ENCODE measurements at places on chromosomes 4 and X. TPM values are rescaled to one million over a fixed set of nuclear protein-coding genes. Genes with fewer than 3 reads are reported as not detected.
A peak's percentile ranks its signal among the peaks of the same experiment; 100 is the strongest.

The IL1RAPL1 gene
- 0.87 TPM for total RNA-seq

- peaks cover 24% of the 10 kb centered on the region for H3K27me3 ChIP-seq
- no peak overlapping the region for H3K27ac ChIP-seq
- no peaks in the 10 kb centered on the region for H3K36me3 ChIP-seq
- peak overlapping the region; percentile 27 for H3K4me3 ChIP-seq
- peak; percentile 66 for DNase-seq
Measured at GRCh38 chr4:4852591-4853362, 6.7 kb upstream of the MSX1 start.

The OPN1MW gene
- total RNA-seq = not detected

- H3K27ac ChIP-seq = no peak overlapping the region
- no peaks in the 10 kb centered on the region for H3K4me1 ChIP-seq
- no peak for DNase-seq
- H3K4me3 ChIP-seq = no peak overlapping the region
- no peaks in the 10 kb centered on the region for H3K27me3 ChIP-seq
Measured at GRCh38 chrX:13808293-13808692, 8.6 kb downstream of the GPM6B start.

DNA sequence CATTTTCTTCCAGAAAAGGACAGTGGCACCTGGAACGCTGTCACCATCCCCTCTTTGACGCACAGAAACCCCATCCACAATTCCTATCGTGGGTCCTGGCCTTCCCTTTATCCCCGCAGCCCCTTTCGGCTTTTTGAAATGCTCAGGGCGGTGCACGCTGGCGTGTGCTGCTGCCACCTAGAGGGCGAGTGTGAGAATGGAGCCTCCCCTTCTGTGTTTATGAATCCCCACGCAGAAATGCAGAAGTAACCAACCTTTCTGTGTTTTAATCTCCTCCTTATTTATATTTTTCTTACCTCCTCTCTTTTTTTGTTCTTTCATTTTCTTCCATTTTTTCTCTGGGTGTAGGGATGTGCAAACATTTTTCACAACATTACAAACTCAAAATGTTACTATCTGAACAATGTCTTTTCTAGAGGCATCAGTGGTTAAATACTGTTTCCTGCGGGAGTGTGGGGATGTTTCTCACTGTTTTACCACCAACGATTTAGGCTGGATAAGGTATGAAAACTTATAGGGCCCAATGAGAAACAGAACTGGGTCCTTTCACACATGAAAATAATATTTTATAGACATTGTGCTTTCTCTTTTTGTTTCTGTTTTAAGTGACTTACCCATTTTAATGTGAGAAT, 50.0 kb downstream of the TMA16 start:
- no peaks in the 10 kb centered on the region for H3K36me3 ChIP-seq
- H3K27me3 ChIP-seq = no peaks in the 10 kb centered on the region
- peaks cover 14% of the 10 kb centered on the region for H3K4me1 ChIP-seq
- H3K27ac ChIP-seq = no peak overlapping the region

DNA sequence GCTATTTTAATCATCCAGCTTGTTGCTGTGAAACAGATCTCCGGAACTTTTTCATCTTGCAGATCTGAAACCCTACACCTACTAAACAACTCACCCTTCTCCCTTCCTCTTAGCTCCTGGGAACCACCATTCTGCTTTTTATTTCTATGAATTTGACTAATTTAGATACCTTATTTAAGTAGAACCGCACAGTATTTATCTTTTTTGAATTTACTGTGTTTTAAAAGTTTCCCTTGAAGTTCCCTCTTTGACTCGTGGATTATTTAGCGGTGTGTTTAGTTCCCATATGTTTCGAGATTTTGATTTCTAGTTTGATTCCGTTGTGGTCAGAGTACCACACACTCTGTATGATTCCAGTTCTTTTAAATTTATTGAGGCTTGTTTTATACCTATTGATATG, 44.6 kb downstream of the EIF2S3 start:
- DNase-seq = no peak
- no peaks in the 10 kb centered on the region for H3K27me3 ChIP-seq
- H3K36me3 ChIP-seq = no peaks in the 10 kb centered on the region
- H3K4me3 ChIP-seq = no peak overlapping the region
- no peak overlapping the region for H3K27ac ChIP-seq

GRCh38 chr4:107423677-107424405, 296.2 kb downstream of the PAPSS1 start:
- no peaks in the 10 kb centered on the region for H3K27me3 ChIP-seq
- H3K4me1 ChIP-seq = no peaks in the 10 kb centered on the region
- H3K36me3 ChIP-seq = no peaks in the 10 kb centered on the region
- no peak overlapping the region for H3K27ac ChIP-seq
- no peak for DNase-seq

DNA sequence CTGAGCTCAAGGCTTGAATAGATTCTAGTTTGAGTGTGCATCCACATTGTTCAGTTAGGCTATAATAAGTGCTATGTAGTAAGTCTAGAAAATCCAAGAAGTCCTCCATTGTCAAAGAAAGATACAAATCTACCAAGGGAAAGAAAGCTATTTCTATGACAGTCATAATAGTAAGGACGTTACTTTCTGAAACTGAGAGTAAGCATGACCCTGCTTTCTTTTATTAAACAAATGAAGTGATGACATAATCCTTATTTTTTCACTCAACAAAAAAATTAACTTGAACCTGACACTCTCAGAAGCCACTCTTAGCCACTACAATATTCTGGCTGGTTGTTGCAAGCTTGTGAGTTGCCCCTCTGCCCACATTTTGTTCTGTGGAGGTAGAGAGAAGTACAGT, 33.8 kb upstream of the AMELX start:
- no peaks in the 10 kb centered on the region for H3K36me3 ChIP-seq
- H3K27ac ChIP-seq = no peak overlapping the region
- DNase-seq = no peak
- H3K4me1 ChIP-seq = no peaks in the 10 kb centered on the region

DNA sequence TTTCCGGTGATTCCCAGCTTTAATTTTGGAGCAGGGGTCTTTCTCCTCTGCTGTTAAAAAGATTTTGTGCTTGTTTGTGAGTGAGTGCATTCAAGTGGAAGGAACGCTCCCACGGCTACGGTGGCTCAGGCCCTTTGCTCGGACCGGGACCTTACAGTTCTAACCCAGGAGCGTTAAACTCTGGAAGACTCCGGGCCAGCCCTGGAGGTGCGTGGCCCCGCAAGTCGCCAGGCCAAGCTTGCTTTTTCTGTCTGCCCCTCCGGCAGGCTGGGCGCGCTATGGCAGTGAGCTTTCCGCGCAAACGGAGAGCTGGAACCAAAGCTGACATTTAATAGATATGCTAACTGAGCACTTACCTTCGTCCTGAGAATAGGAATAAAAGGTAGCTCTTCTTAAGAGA, 18.3 kb upstream of the PITX2 start:
- H3K36me3 ChIP-seq = no peaks in the 10 kb centered on the region
- no peak for DNase-seq
- no peak overlapping the region for H3K27ac ChIP-seq
- peaks cover 25% of the 10 kb centered on the region for H3K4me1 ChIP-seq
- H3K27me3 ChIP-seq = peaks cover 66% of the 10 kb centered on the region

The KIF4A gene
- total RNA-seq = 2.0 TPM

The REELD1 gene
- total RNA-seq = not detected

The PPP1R2C gene
- not detected for total RNA-seq

GRCh38 chrX:132214518-132214917, 4.7 kb downstream of the RAP2C start:
- H3K27me3 ChIP-seq = no peaks in the 10 kb centered on the region
- peaks cover 14% of the 10 kb centered on the region for H3K4me1 ChIP-seq
- H3K4me3 ChIP-seq = no peak overlapping the region
- peaks cover 22% of the 10 kb centered on the region for H3K36me3 ChIP-seq
- DNase-seq = no peak

DNA sequence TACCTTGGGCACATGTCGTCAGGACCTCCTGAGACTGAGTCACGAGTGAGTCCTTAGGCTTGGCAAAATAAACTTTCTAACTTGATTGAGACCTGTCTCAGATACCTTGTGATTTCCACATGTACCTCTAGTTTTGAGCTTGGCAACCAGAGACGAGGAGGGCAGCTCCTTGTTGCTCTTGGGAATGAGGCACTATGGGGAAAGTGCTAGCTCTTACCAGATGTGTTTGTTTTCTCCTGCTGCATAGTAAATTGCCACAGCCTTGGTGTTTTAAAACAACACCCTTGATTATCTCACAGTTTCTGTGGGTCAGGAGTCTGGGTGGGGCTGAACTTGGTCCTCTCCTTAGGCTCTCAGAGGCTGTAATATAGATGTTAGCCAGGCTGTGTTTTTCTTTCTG, 59.1 kb upstream of the MAML3 start:
- no peaks in the 10 kb centered on the region for H3K36me3 ChIP-seq
- H3K4me1 ChIP-seq = no peaks in the 10 kb centered on the region
- H3K27ac ChIP-seq = peak overlapping the region; percentile 14
- H3K4me3 ChIP-seq = no peak overlapping the region
- H3K27me3 ChIP-seq = no peaks in the 10 kb centered on the region

Data from stomach (tissue), 19 donors.